Kidney capillary endothelial cell (primary cell): ENCODE measurements at places on chromosomes 7 and 10.

DNA sequence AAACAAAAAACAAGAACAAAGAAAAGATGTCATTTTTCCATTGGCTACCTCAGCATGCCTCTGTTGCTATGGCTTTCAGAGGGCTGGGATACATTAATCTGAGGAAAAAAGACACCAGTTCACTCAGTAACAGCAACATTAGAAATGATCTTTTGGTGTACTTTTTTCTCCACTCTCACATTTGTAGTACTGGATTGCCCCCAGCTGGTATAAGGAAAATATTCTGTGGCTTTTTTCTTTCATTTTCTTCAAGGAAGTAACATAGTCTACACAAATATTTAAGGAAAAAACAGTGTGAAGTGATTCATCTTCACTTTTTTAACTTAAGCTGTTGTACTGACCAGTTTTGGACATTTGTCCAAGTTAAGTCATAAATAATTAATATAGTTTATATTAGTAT lies 482.3 kb downstream of the SORCS1 start:
- DNase-seq: no peak

DNA sequence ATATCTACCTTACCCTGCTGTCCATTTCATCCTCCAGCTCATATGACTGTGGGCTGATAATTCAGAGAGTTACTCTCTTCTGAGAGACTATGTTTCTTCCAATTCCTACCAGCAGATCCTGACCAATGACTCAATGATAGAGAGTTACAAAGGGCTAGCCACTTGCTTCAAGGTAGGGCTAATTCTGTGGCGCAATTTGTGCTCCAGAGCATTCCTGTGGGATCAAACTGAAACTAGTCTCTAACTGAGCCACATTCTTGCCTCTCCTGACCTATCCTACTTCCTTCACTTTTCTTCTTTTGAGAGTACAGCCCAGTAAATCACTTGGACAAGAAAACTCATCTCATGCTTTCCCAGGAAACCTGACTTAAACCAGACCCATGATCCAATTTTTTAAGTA lies 17.9 kb upstream of the ASZ1 start:
- DNase-seq: no peak

- no peak for DNase-seq
These were observed 16.0 kb downstream of the CHRM2 start for GRCh38 chr7:136884492-136884891.

- no peak for DNase-seq
These were observed 1183.6 kb downstream of the GATA3 start for GRCh38 chr10:9238041-9238440.

DNA sequence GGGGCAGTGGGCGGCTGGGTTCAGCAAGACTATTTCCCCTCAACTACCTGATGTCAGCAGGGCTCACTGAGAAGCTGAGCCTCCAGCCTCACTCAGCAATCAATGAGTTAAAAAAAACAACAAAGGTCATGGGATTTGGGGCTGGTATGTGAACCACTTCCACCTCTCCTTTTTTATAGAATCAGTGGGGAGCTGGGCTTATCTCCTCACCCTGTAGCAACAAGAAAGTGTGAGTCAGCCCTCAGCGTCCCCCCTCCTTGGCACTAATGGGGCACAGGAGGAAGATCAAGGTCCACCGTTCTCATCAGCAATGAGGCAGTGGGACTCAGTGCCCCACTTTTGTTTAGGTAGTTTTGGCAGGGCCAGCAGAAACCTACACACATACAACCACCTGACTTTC lies 823.5 kb upstream of the POM121L12 start:
- no peak for DNase-seq
